ENCODE measurements at places on chromosomes 2 and 18.
A peak's percentile ranks its signal among the peaks of the same experiment; 100 is the strongest.

- DNase-seq: no peak
Observed at GRCh38 chr2:15547115-15547876, 13.8 kb downstream of the NBAS start.

- no peak for DNase-seq
Observed at GRCh38 chr18:23593720-23594119, 7.4 kb upstream of the NPC1 start.

- DNase-seq: no peak
Observed at GRCh38 chr18:76885001-76885400, 62.6 kb downstream of the ZNF236 start.

DNA sequence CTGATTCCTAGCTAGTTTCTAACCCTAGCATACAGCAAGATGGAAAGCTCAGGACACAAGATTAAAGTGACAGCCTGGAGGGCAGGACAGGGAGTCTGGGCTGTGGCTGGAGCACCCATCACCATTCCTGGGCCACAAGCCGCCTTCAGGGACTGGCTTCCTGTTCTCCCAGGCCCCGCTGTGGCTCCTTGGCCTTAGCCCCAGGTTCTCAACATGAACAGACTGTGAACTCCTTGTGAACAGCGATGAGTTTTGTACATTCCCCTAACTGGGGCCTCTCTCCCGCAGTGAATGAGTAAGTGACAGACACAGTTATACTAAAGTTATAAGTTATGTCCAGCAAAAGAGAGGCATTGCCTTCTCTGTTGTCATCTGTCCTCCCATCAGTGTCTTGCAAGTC, 35.9 kb upstream of the SLC14A1 start:
- no peak for DNase-seq

DNA sequence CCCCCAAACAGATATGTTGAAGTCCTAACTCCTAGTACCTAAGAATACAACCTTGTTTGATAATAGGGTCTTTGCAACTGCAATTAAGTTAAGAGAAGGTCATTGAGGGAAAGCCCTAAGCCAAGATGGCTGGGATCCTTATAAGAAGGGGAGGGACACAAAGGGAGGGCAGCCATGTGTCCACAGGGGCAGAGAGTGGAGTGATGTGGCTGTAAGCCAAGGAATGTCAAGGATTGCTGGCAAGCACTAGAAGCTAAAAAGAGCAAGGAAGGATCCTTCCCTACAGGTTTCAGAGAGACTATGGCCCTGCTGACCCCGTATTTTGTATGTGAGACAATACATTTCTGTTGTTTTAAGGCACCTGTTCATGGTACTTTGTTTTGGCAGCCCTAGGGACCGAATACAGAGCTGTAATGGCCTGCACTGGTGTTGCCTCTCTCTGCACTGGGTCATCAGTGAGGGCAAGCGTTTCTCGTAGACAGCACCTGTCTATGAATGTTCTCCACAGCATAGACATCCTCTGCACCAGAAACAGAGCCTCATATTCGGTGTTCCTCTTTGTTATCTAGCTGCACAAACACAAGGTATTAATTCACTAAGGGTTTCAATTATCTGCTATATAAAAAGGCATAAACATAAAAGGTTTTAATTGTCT, 75.4 kb upstream of the AQP4 start:
- no peak for DNase-seq

GRCh38 chr18:55096263-55096951, 137.1 kb upstream of the CCDC68 start:
- no peak for DNase-seq

GRCh38 chr2:126446106-126446695, 209.8 kb upstream of the GYPC start:
- DNase-seq: no peak

DNA sequence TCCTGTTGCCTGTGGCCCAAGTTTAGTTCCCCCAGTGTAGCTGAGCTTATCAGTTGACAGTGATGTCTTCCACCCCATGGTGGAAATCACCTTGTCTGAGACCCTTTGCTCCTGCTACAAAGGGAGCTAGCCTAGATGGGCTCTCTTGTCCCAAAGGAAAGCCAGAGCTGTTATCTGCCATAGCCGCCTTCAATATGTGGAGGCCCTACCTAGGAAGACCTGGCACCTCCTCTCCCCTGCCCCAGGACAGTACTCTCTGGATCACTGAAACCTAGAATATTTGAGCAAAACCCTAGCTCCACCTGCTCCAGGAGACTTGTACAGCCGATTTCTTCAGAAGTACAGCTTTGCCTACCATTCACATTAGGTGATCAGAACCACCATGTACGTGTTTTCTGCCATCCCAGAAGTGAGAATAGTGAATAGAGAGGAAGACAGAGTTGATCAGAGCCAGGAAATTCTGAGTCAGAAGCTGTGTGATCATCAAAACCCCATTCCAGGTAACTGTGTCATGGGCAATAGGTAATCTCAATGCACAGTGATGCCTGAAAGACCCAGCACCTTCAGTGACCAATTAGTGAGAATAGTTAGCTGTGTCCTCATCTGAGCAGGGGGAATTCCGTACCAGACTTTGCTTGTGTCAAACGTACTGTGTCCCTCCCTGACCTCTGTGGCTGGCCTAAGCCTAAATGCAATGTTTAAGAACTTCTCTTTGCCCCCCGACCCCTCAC, 138.4 kb upstream of the ALPP start:
- no peak for DNase-seq

- no peak for DNase-seq
Observed at GRCh38 chr2:241733391-241734207, 831 bp upstream of the D2HGDH start.

- DNase-seq: peak; percentile 69
Observed at GRCh38 chr2:105744091-105744908, 412 bp upstream of the NCK2 start.

GRCh38 chr2:138722316-138722715, 57.9 kb downstream of the NXPH2 start:
- no peak for DNase-seq

DNA sequence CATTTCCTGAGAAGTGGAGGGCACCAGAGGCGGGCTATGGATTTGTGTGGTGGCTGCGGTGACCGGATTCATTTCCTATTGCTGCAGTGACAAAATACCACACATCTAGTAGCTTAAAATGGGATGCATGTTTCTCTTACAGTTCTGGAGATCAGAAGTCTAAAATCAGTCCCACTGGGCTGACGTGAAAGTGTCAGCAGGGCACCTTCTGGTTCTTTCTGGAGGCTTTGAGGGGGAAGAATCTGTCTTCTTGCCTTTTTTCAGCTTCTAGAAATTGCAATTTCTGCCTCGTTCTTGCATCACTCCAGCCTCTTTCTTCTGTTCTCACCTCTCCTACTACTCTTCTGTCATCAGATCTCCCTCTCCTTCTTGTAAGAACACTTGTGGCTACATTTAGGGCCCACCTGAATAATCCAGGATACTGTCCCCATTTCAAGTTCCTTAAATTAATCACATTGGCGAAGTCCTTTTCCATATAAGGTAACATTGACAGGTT, 111.2 kb downstream of the MARCHF4 start:
- DNase-seq: no peak

- no peak for DNase-seq
Observed at GRCh38 chr18:35091841-35092240, 50.6 kb downstream of the MAPRE2 start.

- DNase-seq: no peak
Observed at GRCh38 chr2:71720596-71721361, 267.4 kb downstream of the DYSF start.

DNA sequence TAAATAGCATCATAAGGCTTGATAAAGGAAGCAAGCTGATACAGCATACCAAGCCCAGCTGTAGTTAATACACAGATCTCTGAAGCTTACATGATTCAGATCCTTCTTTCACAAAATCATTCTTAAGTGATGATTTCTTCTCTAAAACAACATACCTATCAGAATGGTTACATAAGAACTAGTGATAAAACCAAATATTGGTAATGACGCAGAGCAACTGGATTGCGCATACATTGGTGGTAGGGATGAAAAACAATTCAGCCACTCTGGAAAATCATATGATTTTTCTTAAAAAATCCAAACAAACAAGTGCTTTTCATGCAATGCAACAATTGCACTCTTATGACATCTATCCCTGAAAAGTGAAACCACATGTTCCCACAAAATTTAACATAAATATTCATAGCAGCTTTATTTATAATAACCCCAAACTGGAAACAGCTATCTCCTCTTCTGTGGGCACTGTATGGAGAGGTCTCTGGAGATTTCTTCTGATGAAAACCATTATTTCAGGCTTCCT, 153.6 kb upstream of the DSEL start:
- DNase-seq: no peak

DNA sequence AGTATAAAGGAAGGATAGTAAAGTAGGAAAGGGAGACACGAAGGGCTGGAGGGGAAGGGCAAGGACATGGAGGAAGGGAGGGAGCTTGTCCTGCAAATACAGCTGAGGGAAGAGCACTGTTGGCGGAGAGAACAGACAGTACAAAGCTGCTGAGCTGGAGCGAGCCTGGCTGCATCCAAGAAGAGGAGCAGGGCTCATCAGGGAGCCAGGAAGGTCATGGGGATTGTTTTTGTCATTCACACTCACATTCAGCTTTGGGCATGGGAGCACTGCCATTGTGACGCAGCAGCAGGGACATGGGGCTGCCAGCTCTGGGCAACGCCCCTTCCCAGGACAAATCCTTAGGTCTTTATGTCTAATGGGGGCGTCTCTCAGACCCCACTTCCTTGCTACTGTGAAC, 125.1 kb downstream of the COPS8 start:
- no peak for DNase-seq

DNA sequence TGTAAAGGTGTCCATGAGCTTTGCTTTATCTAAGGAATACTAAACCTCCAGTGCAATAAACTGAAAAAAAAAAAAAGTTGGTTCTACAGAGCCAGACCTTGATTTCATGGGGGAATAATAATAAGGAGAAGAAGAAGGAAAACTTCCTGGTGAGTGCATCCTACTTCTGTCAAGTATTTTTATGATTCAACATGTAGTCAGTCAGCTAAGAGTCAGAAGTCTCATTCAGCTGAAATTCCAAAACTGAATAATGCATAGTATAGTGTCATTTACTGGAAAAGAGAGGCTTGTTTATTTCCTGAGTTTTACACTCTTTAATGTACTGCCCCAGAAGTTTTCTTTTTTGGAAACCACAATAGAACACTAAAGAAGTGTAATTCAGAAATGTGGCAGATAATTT, 77.8 kb upstream of the TACR1 start:
- DNase-seq: no peak

DNA sequence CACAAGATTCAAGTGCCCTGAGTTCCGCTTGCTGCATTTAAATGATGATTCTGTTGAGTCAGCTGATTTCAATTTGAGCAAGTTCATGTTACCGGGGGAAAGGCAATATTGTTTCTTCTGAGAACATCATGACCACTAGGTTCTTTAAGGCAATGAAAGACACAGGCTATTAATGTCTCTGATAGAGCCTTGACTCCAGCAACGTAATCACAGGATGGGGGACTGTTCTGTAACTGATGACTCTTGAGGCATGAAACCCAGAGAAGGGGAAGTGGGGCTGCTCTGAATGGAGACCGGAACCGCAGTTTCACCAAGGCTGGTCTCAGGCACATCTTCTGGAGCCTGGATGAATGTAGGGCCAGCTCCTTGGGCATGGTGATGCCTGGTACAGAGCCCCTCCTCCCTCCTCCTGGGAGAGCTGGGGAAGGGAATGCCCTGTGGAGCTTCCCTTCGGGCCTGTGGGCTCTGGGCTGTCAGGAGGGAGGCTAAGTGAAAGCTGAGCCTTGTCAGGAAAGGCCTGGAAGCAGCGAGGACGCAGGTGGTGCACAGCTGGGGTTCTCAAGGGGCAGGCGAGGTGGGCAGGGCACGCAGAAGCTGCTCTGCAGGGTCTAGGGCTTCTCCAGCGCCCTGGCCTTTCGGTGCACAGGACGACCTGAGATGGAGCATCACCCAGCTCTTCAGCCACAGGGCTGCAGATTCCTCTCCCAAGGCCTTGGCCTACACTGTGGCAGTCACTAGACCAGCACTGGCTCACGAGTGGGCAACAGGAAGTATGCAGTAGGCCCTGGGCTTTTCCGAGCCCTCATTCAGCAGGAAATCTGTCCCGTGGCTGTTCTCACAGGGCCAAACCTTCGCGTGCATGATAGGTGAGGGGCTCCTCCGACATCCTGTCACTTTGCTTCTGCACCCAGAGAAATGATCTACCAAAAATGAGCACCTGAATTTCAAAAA, 36.6 kb upstream of the PRLH start:
- DNase-seq: no peak

DNA sequence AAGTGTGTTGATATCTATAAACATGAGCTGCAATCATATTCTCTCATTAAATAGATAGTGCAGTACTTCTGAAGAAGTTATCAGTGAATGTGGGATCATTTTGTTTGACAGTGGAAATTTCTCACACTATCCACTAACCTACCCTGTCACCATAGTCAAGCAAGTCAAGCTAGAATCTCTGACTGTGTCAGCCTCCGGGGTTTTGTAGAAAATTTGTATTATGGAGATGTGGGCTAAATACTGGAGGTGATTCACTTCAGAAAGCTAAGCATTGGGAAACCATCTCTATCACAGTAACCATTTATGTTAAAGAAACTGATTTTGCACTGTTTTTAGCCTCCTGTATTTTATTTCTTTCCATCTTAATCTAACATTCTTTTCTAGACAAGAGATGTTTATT, 126.6 kb upstream of the CREB1 start:
- no peak for DNase-seq

DNA sequence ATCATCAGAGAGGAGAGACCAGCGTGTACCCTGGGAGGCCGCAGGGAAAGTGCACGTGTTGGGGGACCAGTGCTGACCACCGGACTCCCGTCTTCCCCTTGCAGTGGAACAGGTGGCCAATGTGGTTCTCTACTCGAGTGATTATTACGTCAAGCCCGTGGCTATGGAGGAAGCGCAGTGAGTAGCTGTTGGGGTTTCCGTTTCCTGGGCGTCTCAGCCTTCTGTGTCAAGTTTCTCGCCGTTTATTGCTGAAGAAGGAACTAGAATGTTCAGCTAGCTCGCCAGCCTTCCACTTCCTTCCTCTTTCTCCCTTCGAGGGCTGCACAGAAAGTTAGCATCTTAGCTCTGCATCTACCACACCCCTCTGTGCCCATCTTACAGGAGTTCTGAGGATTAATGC, 22.8 kb upstream of the DGKD start:
- DNase-seq: peak; percentile 71

- no peak for DNase-seq
Observed at GRCh38 chr2:239738159-239738558, 287.0 kb downstream of the NDUFA10 start.

GRCh38 chr2:88170472-88170892, 336 bp downstream of the THNSL2 start:
- no peak for DNase-seq

- peak; percentile 78 for DNase-seq
Observed at GRCh38 chr2:241620419-241620769, 16.6 kb downstream of the THAP4 start.

DNA sequence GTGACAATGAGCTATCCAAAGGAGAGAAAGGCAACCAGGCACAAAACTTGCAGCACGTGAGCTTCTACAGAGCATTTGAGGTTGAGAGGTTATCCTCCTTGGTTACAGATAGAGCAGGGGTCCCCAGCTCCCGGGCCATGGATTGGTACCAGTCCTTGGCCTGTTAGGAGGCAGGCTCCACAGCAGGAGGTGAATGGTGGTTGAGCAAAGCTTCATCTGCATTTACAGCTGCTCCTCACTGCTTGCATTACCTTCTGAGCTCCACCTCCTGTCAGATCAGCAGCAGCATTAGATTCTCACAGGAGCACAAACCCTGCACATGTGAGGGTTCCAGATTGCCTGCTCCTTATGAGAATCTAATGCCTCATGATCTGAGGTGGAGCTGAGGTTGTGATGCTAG, 57.8 kb upstream of the ST8SIA3 start:
- no peak for DNase-seq
